CD4-positive, alpha-beta T cell treated with Interleukin-17A for 4 hours (primary cell): ENCODE measurements at places on chromosomes 4 and X.

- peak; percentile 20 for DNase-seq
Observed at GRCh38 chr4:1855333-1856070, 454 bp downstream of the LETM1 start.

- DNase-seq: no peak
Observed at GRCh38 chr4:160319868-160320260, 1217.0 kb downstream of the RAPGEF2 start.

- no peak for DNase-seq
Observed at GRCh38 chr4:182019148-182019652, 224.0 kb upstream of the TENM3 start.

- no peak for DNase-seq
Observed at GRCh38 chrX:155333544-155334100, 792 bp downstream of the CLIC2 start.

- DNase-seq: no peak
Observed at GRCh38 chr4:59971952-59972351, 1228.2 kb upstream of the ADGRL3 start.

- DNase-seq: no peak
Observed at GRCh38 chrX:1741816-1742394, 127.0 kb downstream of the ASMT start.

GRCh38 chr4:170705907-170706306 lies 616.2 kb upstream of the AADAT start:
- no peak for DNase-seq

GRCh38 chr4:146335763-146336409 lies 121.5 kb downstream of the REELD1 start:
- DNase-seq: no peak

DNA sequence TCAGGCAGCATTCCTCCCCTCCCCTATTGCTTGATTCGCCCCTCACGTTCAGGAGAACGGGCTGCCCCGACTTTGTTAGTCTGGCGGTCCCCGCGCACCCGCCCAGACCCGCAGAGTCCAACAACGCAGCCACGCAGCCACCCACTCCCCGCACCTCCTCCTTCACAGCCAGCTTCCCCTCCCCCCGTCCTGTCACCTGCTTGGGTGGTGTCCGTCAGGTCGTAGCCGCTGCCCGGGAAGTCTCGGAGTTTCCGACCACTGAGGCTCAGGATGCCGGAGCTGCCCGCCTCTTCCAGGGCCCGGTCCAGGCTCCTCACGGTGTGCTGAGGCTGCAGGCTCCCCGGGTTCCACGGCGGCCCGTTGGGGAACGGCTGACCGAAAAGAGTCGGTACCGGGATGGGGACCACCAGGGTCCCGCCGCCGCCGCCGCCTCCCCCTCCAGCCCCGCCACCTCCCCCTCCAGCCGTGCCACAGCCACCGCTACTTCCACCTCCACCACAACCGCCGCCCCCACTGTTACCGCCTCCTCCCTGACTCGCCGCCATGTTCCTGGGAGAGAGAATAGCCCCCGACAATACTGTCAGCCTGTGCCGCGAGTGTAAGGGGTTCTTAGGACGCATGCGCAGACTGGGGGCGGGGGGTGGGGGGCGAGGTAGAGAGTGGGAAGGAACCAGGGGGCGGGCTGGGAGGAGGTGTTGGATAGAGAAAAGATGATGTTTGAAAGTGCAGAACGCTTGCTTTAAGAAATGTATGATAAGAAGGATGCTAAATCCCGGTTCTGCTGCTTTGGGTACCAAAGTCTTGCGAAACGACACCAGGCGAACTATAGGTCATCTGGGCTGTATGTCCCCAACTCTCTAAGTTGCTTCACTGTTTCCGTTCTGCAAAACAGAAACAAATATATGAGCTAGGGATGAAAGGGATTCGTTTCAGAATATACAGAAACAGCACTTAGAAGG lies at the start of gene LRCH2:
Gene LRCH2, minus strand, starts transcription at position 600 of the 959 bp plus-strand sequence. Its CDS starts 55 bp downstream, at position 545.
- DNase-seq: no peak

DNA sequence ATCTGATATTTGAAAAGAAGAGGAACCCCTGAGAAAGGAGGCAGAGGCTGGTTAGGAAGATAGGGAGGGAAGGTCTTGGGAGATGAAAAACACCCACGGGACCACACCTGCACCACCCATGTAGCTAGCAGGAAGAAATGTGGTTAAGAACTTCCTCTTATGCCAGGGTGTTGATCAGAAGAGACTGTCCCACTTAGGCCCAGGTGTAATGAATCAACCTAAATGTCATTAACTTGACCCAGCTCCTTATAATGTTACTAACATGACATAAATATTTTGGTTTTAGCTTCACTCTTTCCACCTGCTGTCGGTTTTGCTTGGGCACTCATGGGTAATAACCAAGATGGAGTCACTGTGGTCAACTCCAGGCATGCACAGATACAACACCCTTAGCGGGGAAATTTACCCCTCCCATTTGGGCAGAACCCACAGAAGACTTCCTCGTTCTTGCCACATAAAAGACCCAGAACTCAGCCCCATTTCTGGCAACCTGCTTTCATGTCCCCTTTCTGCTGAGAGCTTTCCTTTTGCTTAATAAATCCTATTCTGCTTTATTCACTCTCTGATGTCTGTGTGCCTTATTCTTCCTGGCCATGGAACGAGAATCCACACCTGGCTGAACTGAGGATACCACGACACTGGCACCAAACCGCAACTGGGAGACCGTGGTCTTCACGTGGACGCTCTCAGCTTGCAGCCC lies 46.8 kb downstream of the ZNF141 start:
- no peak for DNase-seq

DNA sequence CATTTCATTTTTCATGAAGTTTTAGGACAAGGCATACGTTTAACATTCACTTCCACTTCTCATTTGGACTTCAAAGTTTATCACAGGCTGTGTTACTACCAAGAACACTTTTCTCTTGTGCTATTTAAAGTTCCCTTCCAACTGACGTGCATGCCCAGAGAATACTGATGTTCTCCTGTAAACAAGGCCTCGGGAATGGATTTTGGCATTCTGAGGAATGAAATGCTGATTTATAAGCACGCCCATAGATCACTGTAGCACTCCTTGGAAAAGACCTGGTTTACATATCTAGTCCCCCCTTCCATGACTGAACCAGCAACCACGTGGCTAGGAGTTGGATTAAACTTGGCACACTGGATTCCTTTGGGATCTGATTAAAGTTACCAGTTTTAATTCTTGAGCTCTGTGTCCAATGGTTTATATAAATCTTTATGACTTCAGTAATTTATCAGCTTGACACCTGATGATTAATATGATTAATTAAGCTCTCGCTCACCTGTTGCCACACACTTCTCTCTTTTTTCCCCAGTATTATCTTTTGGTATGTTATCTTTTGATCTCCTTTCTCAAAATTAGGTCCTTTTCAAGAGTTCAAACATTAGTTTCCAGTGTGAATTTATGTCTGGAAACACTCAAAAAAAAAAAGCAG lies 122.4 kb upstream of the HAND2 start:
- DNase-seq: no peak

DNA sequence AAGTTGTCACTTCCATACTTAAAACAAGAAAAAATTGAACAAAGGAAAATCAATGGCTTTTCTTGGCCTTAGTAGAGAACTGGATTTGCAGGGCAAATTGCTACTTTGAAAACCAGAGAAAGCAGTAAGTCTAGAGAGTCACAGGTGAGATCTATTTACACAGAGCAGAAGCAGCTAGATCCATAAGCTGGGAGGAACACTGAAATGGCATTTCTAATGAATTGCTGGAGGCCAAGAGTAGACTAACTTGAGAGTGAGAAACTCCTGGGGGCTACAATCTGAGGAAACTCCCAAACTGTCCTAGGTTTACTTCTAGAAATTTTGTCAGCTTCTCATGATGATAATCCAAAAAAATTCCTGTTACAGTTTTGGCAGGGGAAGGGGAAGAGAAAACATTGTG lies 133.3 kb downstream of the SPCS3 start:
- no peak for DNase-seq

GRCh38 chr4:70681704-70682103 lies 6.6 kb upstream of the UTP3 start:
- no peak for DNase-seq

- no peak for DNase-seq
Observed at GRCh38 chr4:74660866-74661265, 133.5 kb downstream of the BTC start.

DNA sequence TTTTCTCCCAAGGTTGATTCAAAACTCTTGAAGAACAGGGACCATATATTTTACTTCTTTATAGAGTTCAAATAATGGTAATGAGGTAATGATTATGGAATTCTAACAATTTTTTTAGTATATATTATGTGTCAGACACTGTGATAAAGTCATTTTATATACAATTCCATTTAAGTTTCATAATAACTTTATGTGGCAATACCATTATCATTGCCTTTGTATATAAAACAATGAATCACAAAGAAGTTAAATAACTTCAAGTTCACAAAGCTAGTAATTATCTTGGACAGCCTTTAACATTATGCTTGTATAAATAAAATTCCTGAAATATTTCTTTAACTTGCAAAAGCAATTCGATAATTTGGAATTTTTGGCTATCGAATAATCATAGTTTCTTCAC lies 20.6 kb downstream of the MAGEC1 start:
- DNase-seq: no peak

DNA sequence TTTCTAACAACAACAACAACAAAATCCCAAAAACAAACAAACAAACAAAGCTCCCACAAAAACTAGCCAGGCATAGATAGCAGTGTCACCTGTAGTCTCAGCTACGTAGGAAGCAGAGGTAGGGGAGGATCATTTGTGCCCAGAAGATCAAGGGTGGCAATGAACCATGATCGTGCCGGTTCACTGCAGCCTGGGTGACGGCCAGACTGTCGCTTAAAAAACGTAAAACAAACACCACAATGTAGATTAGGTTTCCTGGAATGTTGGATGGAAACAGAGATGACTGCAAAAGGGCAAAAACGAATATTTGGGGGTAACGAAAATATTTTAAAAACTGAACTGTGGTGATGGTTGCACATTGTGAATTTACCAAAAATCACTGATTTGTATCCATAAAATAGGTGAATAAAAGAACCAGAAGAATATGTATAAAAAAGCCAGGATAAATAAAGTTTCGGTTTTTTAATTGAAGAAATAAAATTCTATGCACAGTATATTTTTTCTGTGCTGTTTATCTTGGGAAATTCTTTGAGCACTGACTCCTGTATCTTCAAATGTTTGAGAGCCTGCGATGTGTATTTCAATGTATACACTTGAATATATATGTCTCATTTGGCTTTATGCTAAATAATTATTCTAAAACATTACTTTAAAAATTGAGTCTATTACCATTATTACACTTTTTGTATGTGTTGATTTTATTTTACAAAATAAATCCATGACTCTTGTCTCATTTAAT lies 1477.0 kb downstream of the PCDH7 start:
- DNase-seq: no peak

GRCh38 chrX:53481816-53482465 lies 47.8 kb upstream of the HSD17B10 start:
- peak; percentile 60 for DNase-seq

- no peak for DNase-seq
Observed at GRCh38 chr4:41067369-41067768, 147.0 kb downstream of the APBB2 start.

DNA sequence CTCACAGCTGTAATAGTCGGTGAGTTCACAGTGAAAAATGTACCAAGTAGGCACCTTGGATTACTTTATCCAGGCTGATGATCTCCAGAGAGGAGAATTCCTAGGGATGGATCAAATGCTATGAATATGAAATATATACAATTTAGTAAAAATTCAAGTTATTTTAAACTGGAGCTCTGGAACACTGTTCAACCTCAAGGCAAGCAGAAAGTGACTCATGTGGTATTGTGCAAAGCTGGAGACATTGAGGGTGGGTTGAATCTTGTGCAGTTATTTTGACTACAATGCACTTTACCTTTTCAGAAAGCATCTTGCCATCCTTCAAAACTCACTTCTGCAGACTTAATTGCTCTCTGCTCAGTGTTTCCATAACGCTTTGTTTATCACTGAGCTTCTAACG lies 43.4 kb downstream of the OSTC start:
- no peak for DNase-seq

- no peak for DNase-seq
Observed at GRCh38 chrX:48848847-48849246, 13.4 kb upstream of the PCSK1N start.

DNA sequence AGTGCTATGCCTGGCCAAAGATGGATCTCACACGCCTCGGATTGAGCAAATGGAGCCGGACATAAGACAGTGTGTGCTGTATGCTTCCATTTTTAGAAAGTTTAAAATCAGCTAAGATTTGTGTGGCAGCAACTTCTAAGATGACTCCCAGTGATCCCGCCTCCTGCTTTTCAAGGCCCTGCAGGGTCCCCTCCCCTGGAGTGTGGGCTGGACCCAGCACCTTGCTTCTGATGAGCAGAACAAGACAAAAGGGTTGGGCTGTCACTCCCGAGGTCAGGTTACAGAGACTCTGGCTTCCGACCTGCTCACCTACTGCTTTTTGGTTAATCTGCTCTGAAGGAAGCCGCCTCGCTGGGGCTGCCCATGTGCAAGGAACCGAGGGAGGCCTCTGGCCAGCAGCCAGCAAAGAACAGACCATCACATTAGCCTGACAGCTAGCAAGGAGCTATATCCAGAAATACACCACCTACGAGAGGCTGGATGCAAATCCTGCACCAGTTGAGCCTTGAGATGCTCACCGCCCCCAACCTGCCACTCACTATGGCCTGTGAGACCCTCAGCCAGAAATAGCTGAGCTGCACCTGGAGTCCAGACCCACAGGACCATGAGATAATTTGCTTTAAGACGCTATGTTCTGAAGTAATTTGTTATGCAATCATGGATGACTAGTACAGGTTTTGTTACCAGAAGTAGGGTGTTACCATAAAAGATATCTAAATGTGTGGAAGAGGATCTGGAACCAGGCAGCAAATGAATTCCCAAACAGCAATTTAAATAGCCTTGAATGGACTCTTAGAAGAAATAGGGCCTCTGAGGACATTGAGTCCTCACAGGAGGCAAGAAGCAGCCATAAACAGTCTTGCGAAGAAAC lies 47.6 kb downstream of the CRMP1 start:
- DNase-seq: no peak

DNA sequence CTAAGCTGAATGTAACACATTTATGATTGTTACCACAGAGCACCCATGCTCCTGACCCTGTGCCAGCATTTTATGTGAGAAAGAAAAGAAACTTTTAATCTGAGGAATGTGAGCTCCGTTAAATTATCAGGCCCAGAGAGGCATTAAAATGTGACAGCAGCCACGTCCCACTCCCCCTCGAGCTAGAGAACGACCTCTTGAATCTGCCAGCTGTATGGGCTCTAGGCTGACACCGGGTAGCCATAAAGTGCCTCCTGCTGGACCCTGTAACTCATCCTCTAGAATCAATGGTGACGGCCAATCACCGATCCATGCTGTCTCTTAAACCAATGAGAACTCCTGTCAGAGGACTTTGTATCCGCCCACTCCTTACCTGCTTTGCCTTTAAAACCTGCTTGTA lies 110.2 kb upstream of the ADRA2C start:
- no peak for DNase-seq

- peak; percentile 10 for DNase-seq
Observed at GRCh38 chrX:103309860-103310554, 783 bp downstream of the BEX2 start.

DNA sequence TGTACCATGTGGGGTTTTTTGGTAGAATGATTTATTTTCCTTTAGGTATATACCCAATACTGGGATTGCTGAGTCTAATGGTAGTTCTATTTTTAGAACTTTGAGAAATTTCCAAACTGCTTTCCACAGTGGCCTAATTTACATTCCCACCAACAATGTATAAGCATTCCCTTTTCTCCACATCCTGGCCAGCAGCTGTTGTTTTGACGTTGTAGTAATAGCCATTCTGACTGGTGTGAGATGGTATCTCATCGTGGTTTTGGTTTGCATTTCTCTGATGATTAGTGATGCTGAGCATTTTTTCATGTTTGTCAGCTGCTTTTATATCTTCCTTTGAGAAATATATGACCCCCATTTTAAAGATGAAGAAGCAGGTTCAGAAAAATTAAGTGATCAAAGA lies 153.7 kb downstream of the CBR4 start:
- DNase-seq: no peak
